Cortex of kidney (tissue), 1 donor: ENCODE measurements at places on chromosomes 7 and 10.

- DNase-seq, result no peak
Observed at GRCh38 chr10:99172128-99172738, 63.4 kb downstream of the HPSE2 start.

DNA sequence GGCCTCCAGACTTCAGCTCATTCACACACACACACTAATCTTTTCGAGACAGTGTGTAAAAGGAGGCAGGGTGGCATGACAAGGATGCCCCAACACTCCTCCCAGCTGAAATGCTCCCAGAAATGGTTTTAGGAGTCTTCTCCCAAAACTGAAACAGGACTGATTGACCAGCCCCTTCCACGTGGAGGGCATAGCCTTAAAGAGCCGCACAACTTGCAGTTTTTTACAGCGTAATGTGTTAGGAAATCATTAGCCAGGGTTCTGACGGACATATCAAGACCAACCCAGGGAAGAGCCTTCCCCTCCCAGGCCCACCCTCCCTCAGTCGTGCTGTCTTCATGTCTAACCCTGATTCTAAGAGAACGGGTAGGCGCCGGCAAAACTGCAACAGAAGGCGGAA lies 224.6 kb downstream of the TNS3 start:
- no peak for DNase-seq

GRCh38 chr7:16668049-16668858 lies 22.3 kb downstream of the BZW2 start:
- DNase-seq, result no peak

- DNase-seq, result no peak
Observed at GRCh38 chr7:95649546-95649945, 53.2 kb upstream of the PDK4 start.

DNA sequence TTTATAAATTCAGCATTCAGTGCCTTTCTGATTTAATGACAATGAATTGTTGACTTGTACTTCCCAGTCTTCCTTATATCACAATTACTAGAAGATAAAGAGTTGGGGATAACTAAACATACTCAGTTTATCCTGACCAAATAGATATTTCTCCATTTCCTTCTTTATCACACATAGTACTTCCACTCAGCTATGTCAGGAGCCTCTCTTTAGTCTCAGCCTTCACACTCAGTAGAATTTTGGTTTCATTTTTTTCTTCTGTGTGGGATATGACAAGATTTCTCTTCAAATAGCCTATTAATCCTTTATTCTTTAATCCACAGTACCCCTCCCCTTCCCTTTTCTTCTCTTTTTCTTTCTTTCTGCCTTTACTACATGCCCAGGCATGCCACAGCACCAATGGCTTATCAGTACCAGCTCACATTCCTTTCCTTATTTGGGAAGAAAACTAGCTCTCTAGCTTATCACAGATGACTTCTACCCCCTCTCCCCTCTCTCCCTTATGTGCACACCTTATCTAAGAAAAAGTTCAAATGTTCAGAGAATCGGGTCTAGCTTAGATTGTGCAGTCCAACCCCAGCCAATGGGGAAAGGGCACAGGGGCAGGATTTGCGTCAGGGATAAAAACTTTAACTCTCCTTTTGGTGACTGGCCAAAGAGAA lies 109.0 kb downstream of the PHF14 start:
- DNase-seq, result no peak

DNA sequence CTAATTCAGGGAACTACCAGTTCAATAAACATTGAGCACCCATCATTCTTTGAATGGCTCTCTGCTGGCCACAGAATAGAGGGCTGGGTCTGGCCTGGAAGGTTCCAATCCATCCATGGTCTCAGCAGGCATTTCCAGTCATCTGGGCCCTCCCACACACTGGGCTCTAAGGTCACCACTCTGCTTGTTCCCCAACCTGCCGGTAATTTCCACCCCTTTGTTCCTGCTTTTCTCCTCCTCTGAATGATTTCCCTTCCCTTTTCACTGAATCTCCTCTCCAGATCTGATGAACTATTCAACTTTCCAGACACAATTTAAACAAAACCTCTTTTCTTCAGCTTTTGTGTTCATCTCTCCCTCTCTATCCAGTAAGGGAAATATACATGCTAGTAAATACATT lies 2.6 kb downstream of the BZW2 start:
- DNase-seq, result no peak

- no peak for DNase-seq
Observed at GRCh38 chr7:117076426-117076943, 123.2 kb downstream of the ST7 start.

DNA sequence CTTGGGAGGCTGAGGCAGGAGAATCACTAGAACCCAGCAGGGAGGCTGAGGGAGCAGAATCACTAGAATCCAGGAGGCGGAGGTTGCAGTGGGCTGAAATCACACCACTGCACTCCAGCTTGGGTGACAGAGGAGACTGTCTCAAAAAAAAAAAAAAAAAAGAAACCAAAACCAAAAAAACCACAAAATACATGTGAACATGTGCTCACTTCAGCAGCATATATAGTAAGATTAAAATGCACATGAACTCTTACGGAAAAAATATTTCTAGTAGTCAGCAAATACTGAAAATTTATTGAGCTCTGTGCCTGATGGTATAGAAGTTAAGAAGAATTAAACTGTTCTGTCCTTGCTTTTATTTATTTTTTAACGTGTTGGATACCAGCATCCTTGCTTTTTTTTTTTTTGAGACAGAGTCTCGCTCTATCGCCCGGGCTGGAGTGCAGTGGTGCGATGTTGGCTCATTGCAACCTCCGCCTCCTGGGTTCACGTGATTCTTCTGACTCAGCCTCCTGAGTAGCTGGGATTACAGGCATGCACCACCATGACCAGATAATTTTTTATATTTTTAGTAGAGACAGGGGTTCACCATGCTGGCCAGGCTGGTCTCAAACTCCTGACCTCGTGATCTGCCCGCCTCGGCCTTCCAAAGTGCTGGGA lies 9.6 kb upstream of the ZNF487 start:
- DNase-seq, result no peak

- DNase-seq, result no peak
Observed at GRCh38 chr7:3164380-3164792, 120.7 kb upstream of the CARD11 start.

GRCh38 chr7:78039790-78040776 lies 241.5 kb downstream of the PHTF2 start:
- no peak for DNase-seq

GRCh38 chr10:82340166-82340565 lies 465.2 kb downstream of the NRG3 start:
- DNase-seq, result no peak

- no peak for DNase-seq
Observed at GRCh38 chr7:2800931-2801688, 43.0 kb downstream of the GNA12 start.

GRCh38 chr10:11874568-11875493 lies 51.7 kb downstream of the PROSER2 start:
- no peak for DNase-seq

DNA sequence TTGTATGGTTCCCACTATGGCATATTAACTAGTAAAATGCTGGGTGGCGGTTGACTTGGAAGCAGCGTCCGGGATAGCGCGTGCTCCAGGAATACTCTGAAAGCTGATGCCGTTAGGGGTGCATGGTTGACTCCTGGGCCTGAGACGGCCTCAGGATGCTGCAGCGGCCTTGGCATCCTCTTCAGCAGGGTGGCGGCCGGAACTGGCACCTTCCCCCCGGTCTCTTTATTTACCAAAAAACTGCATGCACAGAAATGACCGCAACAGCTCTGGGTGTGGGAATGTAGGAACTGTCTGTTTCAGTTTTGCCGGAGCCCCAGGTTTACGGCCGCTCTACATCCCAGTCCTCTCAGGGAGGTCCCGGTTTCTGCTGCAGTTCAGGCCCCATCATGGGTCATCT lies 28.8 kb downstream of the PFKP start:
- no peak for DNase-seq

DNA sequence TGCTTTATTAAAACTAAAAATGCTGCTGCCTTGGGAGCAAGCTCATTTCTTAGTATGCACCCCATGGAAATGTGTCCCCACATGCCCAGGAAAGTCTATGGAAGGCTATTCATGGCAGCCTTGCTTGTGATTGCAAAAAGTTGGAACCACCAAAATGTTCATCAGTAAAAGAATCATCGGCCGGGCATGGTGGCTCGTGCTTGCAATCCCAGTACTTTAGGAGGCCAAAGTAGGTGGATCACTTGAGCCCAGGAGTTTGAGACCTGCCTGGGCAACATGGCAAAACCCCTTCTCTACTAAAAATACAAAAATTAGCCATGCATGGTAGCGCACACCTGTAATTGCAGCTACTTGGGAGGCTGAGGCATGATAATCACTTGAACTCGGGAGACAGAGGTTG lies 79.8 kb downstream of the ARHGAP22 start:
- DNase-seq, result no peak

DNA sequence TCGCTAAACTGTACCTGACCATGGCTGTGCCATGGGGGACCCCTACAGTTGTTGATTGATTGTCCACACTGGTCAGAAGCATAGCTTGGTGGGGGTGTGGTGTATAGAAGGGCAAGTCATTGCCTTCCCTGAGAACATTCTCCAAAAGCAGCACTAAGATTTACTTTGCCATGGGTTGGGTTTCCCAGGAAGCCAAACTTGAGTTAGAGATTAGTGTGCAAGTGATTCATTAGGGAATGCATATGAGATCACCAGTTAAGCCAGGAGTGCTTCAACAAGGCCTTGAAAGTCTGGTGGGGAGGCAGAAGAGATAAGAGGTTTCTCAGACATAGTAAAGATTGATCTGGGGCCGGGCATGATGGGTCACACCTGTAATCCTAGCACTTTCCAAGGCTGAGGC lies 21.4 kb upstream of the TPST1 start:
- DNase-seq, result no peak

GRCh38 chr10:129796710-129797420 lies 167.2 kb downstream of the EBF3 start:
- no peak for DNase-seq

DNA sequence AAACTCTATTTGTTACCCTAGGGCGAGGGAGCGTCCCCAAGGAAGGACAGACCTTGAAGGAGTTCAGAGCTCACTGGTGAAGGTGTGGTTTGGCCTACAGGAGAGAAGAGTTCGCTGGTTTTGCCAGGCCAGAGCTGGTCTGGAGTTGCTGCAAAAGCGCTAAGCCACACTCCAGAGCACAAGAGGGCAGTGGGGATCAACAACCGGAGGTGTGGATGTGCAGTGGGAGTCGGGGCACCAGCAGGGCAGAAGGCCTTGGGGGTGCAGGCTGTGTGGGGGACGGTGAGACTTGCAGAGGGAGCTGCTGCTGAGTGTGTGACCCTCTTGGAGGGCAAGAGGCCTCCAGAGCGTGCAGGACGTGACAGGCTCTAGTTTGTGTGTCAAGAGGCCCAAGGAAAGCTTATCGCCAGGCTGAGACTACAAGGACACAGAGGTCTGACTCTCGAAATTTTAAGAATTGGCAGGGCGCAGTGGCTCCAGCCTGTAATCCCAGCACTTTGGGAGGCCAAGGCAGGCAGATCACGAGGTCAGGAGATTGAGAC lies 14.3 kb upstream of the CUL1 start:
- no peak for DNase-seq

DNA sequence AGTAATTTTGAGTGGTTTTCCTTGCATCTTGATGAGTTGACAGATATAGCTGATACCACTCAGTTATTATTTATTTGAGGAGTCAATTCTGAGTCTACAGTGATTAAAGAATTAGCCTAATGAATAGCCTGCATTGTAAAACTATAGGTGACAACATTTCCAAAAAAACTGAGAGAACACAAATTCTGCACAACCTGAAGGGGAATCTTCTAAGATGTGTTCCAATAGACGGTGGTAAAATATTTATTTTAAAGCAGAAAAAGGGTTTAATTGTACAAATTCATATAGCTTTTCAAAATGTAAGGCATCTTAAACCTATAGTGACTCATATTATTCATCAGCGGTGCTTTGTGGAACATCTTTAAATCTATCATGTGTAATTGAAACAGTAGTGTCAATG lies 200.4 kb downstream of the RNLS start:
- no peak for DNase-seq

DNA sequence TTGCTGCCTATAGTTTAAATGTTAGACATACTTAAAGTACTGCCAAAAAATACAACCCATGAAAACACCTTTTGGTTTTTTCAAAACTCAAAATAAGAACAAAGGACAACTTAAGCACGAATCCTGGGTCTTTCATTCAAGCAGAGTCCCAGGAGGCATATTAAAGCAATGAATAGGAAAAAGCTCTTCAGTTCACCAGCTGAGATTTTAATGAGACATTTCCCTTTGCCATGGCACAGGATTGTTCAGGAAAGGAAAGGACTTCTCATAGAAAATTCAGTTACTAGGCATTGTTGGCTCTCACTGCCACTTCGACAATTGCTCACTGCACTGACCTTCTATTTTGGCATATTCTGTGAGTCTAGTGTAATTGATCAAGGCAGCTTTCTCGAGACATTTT lies 133.5 kb upstream of the FEZF1 start:
- DNase-seq, result no peak

- no peak for DNase-seq
Observed at GRCh38 chr7:132142006-132142405, 434.3 kb downstream of the PLXNA4 start.

- DNase-seq, result no peak
Observed at GRCh38 chr7:17385612-17386011, 87.2 kb downstream of the AHR start.

DNA sequence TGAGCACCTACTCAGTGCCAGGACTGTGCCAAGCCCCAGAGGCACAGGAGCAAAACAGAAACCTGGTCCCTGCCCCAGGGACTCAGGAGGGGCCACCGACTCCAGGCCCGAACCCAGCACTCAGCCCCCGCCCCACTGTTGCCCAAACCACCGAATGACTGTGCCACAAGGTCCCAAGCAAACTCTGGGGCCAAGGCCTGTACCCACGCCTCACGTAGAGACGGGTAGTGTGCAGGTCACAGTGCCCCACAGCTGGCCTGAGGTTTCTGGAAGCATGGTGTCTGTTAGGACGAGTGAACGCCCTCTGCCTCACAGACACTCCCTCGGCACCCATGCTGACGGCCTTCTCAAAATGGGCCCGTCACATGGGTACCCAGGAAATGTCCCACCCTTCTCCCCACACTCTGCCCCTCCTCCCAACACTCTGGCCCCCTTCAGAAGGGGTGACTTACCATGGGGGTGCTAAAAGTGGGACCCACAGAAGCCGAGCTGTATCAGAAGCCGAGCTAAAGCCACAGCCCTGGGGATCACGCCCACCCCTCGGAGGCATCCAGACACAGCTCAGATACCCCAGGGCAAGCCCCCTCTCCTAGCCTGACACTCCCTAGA lies 44.2 kb downstream of the CTBP2 start:
- DNase-seq, result no peak

GRCh38 chr7:77188731-77189437 lies 10.7 kb downstream of the FGL2 start:
- DNase-seq, result no peak

DNA sequence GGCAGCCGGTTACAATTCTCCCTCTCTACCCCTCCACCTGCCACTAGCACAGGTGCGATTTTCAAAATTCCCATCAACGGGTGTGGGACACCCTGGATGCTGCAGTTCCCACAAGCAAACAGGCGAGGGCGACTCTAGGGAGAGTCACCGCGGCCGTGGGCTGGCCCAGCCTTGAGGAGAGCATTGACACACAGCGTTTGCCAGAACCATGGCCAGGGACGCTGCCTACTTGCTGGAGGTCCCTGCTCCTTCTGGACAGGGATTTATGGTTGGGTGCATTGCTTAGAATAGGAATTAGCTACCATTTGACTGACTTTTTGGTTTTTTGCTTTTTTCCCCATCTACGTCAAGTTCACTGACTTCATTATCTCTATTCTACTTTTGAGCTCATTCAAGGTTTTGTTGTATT lies 19.0 kb upstream of the CLDN4 start:
- DNase-seq, result no peak
